ENCODE measurements at places on chromosomes 1 and 21. TPM values are rescaled to one million over a fixed set of nuclear protein-coding genes. Genes with fewer than 3 reads are reported as not detected.

DNA sequence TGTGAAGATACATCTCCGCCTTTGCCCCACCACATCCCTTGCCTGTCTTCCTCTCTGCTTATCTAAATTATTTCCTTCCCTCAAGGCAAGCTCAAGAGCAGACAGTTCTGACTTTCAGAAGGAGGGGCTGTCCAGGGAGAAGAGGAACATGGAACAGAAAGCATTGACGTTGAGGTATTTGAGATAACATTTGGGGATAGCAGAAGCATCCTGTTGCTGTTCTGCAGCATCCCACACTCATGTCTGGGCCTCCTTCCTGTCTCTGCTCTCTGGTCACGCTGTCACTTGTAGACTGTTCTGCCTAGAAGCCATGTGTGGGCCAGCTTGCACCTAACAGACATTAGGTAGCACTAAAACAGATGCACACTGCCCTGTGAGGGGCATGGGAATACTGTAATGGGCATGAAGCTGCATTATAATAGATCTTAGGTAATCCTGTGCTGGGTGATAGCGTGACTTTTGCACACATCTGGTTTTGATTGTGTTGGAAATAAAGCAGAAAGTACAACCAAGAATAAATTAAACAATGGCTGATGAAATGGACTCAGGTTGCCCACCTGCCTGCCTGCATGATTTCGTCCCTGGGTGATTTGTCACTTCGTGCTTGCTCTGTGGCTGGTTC, 660 bp upstream of the RD3 start:
- no peak for ATAC-seq

Gene CHIA
- total RNA-seq = not detected

GRCh38 chr1:50348449-50349241, 74.6 kb downstream of the DMRTA2 start:
- ATAC-seq = peak; percentile 81

Gene TNNI3K
- total RNA-seq = not detected

DNA sequence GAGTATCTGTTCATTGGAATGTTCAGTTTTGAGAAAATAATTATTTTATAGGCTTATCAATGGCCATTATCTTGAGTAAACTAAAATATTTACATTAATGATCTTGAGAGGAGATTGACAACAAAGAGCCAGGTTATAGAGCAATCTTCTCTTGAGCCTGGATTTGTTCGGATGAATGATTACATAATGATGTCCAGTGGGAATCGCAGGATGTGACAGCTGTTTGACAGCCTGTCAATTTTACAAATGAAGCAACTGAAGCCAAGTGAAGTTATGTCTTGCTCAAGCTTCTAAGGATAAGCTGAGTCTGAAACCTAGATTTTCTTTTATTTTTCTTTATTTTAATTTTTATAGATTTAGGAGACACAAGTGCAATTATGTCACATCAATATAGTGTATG, 52.1 kb upstream of the BACH1 start:
- ATAC-seq = no peak

Gene AJAP1
- 0.44 TPM for total RNA-seq

Gene SIM2
- 18.3 TPM for total RNA-seq

Gene B4GALT2
- 40.1 TPM for total RNA-seq

GRCh38 chr21:38740090-38740489, 65.6 kb upstream of the ETS2 start:
- no peak for ATAC-seq

DNA sequence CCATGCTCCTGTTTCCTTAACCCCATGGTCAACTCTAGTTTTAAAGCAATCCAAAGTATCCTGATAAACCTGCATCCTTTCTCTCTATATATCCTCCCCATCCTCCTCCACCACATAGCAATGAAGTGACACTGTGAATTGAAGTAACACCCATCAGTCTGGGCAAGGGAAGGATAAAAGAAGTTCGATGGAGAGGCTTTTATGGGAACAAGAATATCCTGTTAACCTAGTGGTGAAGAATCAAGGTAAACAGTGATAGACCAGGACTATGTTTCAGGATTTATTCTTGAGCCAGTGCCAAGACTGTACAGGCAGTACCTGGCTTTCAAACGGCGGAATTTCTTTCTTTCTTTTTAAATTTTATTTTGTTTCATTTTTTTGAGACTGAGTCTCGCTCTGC, 17.6 kb downstream of the RABIF start:
- ATAC-seq = peak; percentile 90

GRCh38 chr1:29516063-29516820, 279.9 kb downstream of the PTPRU start:
- ATAC-seq = no peak
